Mesothelial cell of epicardium (in vitro differentiated cells): ENCODE measurements at places on chromosomes 2 and 18. TPM values are rescaled to one million over a fixed set of nuclear protein-coding genes. Genes with fewer than 3 reads are reported as not detected.

SERPINB5 gene
- 0.13 to 0.22 TPM (median 0.18 TPM) in 3 replicates for total RNA-seq

- H3K4me3 ChIP-seq: no peak overlapping the region
- peaks cover 34% of the 10 kb centered on the region for H3K36me3 ChIP-seq
- H3K27me3 ChIP-seq: no peaks in the 10 kb centered on the region
- DNase-seq: no peak
- no peak overlapping the region for H3K27ac ChIP-seq
Observed at GRCh38 chr18:47832348-47832747, 98.1 kb downstream of the SMAD2 start.

DNA sequence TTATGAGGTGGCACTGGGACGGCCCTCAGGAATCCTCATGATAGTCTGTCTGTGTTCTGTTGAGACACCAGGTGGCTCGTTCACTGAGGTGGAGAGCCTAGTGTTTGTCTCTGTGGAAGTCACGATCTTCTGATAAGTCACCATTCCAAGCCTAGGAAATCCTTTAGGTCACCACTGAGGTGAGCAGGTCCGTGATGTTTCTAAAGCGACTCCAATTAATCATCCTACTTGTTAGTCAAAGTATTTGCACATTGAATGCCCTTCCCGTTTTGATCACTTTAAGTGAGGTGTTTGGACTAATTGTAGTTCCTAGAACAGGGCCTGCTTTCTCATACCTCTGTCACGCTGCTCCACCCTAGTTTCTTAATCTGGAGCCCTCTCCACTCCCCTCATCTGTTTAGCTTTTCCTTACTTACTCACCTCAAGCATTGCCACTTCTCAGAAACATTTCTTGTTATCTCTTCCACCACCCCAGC, 28.0 kb upstream of the DSG3 start:
- H3K4me3 ChIP-seq: no peak overlapping the region
- H3K27ac ChIP-seq: no peak overlapping the region
- no peaks in the 10 kb centered on the region for H3K4me1 ChIP-seq
- H3K36me3 ChIP-seq: no peaks in the 10 kb centered on the region

- no peak overlapping the region for H3K27ac ChIP-seq
- DNase-seq: no peak
- H3K4me3 ChIP-seq: no peak overlapping the region
- no peaks in the 10 kb centered on the region for H3K27me3 ChIP-seq
- H3K4me1 ChIP-seq: no peaks in the 10 kb centered on the region
Observed at GRCh38 chr18:75307530-75307929, 96.9 kb downstream of the TSHZ1 start.
